Epithelial cell of proximal tubule (primary cell): ENCODE measurements at places on chromosomes 3 and 15.

DNA sequence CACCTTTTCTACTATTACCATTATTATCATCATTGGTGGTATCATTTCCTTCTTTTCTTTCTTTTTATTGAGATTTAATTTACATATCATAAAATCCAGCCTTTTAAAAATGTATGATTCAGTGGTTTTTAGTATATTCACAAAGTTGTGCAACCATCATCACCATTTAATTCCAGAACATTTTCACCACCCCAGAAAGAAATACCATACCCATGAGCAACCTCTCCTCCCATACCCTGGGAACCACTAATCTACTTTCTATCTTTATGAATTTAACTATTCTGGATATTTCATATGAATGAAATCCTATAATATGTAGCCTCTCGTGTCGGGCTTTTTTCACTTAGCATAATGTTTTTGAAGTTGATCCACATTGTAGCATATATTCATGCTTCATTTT is 29.1 kb downstream of the AAGAB start:
- DNase-seq, result no peak

- DNase-seq, result no peak
Observed at GRCh38 chr3:194272221-194272620, 78.9 kb downstream of the CPN2 start.

DNA sequence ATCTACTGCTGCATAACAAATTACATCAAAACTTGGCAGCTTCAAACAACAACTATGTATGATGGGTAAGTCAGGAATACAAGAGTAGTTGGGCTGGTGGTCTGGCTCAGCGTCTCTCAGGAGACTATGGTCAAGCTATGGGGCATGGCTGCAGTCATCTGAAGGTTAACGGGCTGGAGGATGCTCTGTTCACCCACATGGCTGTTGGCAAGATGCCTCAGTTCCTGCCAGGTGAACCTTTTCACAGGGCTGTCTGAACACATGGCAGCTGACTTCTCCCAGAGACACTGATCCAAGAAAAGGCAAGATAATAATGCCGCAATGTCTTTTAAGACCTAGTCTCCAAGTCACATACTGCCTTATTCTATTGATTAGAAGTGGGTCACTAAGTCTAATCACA is 63.7 kb downstream of the GPR176 start:
- no peak for DNase-seq

DNA sequence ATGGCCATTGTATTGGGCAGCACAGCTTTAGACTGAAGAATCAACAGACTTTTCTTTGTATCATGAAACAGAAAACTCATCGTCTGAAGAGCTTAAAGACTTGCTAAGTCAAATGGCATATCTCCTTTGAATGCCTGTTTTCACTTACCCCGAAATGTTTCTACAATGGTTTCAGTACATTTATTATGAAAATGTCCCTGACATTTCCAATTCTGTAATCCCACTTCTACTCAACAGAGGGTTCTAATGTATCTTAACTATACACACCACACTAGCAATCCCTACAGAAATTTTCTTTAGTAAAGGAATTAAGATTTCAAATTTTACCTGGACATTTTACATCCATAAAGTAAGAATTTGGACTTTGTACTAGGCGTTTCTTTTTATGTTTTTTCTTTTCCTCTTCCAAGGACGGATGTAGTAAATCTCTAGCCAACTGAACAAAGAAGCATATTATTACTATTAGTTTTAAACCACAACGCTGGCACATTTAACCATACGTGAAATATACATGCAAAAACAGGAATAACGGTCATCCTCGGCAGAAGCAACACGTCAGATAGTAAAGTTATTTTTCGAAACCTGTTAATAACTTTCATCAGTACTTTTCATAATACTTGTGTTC is 1.1 kb downstream of the RPS27L start:
- DNase-seq, result no peak

- no peak for DNase-seq
Observed at GRCh38 chr3:171867981-171868380, 24.8 kb downstream of the TMEM212 start.

GRCh38 chr15:33636234-33636633 is 325.5 kb downstream of the RYR3 start:
- no peak for DNase-seq

GRCh38 chr3:196634224-196634623 is 5.3 kb upstream of the NRROS start:
- no peak for DNase-seq

DNA sequence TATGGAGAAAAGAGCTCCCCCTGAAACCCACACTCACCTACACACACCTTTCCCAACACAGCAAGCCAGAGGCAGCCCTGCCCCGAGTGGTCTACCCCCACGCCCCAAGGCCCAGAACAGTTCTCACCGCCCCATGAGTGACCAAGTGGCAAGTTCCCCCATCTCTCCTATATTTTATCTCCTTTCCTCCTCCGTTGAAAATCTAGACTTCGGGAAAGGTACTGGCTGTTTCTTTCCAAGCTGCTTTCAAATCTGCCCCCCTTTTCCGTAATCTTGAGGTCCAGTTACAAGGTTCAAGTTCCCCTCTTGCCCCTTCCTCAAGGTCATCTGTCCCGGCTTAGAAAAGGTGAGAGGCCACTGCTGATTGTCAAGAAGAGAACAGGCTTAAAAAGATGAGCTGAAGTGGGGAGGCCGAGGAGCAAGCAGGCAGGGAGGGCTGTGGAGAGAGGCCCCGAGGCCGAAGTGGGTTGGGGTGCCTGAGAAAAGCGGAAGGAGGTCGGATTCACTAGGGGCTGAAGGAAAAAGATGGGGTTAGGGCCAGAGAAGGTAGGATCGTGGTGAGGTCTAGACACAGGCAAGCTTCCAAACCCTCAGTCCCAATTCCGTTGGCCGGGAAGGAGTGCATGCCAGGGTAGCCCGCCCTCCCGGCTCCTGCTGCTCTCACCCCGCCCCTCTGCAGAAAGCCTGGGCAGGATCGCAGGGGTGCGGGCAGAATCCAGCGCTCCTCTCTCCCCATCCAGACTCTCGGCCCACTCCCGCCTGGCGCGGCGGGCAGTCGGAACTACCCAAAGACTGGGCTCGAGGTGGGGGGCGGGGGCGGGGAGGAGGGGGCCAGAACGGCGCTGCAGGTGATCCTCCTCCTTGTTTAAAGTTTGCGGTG is 1.7 kb downstream of the SEMA5B start:
- DNase-seq, result no peak

DNA sequence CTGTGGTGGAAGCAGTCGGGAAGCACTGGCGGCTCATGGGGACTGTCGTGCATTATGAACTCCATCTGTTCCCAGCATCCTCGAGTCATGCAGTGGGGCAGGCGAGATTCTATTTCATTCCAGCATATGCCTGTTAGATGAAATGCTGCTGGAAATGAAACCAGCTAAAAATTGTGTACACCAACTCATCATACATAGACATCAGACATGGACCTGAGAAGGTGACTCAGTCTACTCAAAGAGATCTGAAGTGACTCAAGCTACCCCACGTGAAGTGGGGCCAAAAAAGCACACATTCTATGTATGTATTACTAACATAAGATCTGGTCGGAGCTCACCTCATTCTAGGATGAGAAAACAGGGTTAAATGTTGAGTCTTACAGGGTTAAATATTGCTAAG is 47.5 kb upstream of the FAM98B start:
- DNase-seq, result no peak

GRCh38 chr15:61712129-61712759 is 348.0 kb downstream of the VPS13C start:
- no peak for DNase-seq

GRCh38 chr3:194267744-194268653 is 83.1 kb downstream of the CPN2 start:
- DNase-seq, result no peak
